ENCODE measurements at places on chromosomes 13 and 19.

GRCh38 chr13:41842036-41842620, 118.8 kb downstream of the VWA8 start:
- no peak for DNase-seq

GRCh38 chr19:46601318-46602224, at the start of gene CALM3:
Gene CALM3, plus strand, starts transcription at chr19:46601330. Its CDS starts 105 bp downstream, at chr19:46601435.
- no peak for DNase-seq

GRCh38 chr19:39078436-39079200, 5.5 kb upstream of the ACP7 start:
- no peak for DNase-seq

- no peak for DNase-seq
These were observed 67.6 kb downstream of the TEX29 start for GRCh38 chr13:111387945-111388600.

DNA sequence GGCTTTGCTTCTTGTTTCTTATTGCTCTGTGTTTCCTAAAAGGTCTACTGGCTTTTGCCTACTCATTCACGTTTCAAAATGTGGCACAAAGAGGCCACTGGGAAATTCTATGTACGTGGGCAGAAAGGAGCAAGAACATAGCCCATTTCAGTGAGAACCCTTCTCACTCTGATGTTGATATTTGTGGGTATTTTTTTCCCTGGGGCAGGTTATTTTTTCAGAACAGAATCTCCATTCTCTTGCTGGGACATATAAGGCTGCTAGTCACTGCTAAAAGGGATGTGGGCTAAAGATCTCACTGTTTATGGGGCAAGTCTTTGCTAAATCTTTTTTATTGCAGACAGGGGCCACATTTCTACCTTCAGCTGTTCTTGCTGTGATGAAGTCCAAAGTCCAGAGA, 27.1 kb downstream of the EDNRB start:
- no peak for DNase-seq

- DNase-seq = no peak
These were observed 268.8 kb downstream of the DLEU7 start for GRCh38 chr13:50574731-50575130.

DNA sequence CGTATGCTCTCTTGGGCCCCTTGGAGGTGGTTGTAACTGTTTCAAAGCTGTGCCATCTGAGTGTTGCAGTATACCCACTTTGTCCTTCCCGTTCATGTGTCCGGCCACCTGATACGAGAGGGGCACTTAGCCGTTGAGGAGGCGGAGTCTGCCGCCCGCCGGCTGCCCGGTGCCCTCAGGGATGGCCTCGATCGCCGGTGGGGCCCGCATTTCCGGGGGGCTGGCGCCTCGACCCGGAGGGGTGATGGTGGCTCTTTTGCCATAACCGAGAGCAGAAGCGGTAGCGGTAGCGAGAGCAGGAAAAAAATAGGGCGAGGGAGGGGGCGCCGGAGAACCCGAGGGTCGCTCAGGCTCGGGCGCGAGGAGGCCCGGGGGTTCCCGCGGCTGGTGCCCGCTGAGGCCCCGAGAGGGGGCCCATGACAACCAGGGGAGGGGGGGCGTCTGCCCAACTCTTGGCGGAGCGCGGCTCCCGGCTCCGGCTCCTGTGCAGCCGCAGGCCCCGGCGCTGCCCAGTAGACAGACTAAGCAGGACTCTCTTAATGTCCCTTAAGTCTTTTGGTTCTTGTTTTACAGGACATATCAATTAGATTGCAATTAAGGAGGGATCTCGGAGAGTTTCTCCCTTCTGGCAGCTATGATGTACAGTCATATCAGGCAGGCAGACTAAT, 342.7 kb upstream of the SGCG start:
- DNase-seq = no peak

GRCh38 chr13:77599351-77599750, 63.8 kb downstream of the SCEL start:
- DNase-seq = no peak

DNA sequence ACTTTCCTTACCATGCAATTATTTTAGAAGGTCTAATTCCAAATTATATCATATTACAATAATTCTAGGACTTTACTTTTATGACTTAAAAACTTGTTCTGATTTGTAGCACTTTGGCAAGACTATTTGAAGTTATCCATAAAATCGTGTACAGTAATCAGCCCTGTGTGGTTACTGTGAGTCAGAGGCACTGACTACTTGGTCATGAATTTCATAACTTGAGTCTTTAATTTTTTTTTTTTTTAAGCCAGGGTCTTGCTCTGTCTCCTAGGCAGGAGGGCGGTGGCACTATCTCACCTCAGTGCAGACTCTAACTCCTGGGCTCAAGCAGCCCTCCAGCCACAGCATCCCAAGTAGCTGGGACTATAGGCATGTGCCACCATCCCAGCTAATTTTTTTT, 1319.2 kb upstream of the SLC10A2 start:
- DNase-seq = no peak

DNA sequence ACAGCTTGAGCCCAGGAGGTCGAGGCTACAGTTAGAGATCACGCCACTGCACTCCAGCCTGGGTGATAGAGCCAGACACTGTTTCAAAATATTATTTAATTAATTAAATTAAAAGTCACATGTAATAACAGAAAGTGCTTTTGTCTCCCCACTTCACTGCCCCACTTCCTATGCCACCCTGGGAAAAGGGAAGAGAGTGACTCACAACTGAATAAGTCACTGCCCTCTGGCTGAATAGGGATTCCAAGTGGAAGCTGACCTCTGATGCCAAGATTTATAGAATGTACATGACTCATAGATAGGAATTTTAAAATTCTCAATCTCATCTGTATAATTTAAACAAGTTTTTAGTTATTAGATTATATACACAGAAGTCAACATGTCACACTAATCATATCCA, 22.2 kb upstream of the ERVV-1 start:
- DNase-seq = no peak

DNA sequence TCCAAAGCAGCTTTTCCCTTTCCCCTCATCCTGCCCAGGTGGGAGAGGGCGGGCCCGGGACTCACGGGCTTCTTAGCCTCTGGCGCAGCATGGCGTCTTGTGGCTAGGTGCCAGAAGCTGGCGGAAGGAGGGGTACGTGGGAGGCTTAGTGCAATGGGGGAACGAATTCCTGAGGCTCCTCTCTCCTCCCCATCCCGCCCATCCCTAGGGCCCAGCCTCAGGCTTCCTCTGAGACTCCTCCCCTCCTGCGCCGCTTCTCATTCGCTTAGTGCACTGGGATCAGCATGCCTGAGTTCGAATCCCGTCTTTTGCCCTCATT, 297.8 kb downstream of the ZNF536 start:
- DNase-seq = no peak

DNA sequence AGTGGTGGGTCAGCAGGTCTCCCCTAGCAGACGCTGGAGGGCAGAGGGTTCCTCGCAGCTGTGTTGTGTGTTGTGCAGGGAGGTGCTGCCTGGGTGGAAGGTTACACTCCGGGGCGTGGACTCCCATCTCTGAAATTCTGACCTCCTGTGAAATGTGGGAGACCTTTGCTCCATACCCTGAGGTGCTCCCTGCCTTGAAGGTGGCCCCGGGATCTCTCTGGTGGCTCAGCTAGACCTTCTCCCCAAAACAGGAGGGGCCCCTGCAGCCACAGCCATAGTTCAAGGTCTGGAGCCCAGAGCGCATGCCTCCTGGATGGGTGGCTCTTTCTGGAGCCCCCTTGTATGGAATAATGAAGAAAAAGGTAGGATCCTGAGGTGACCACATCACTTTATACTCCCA, 70.2 kb downstream of the SOX1 start:
- DNase-seq = no peak

DNA sequence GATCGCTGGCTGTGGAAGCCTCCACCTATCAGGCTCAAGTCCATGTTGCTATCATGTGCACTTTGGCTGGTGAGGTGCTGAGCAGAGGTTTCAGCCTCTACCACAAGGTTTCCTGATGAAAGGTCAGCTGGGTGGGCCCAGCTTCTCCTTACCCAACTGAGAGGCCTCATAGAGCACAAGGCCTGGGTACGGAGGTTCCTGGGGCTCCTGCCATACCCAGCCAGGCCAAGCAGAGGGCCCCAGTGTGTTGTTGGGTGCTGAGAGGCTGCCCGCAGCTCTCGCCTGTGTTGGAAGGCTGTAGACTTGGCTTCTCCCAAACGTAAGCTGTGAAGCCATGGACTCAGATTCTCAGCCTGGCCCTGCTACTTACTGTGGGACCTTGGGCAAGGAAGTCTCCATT, 28.2 kb downstream of the ACTN4 start:
- no peak for DNase-seq

DNA sequence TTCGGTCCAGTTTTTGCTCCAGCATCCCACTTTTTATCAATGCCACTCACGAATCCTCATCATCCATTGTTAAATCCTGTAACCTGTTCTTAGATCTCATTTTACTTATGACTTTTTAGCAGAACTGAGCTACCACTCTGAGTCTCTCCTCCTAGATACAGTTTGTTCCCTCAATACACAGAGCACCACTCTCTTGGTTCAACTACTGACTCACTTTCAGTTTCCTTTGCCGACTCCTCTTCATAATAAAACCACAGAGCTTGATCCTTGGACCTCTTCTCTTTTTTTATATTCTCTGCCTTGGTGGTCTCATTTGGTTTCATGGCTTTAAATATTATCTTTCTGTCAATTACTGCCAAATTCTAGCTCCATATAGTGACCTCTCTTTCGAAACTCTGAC, 150.3 kb downstream of the SLITRK5 start:
- DNase-seq = no peak

- DNase-seq = peak; percentile 45
These were observed 1209.7 kb upstream of the PCDH20 start for GRCh38 chr13:62625214-62625881.

- no peak for DNase-seq
These were observed 172.1 kb upstream of the RFC3 start for GRCh38 chr13:33645591-33646554.

GRCh38 chr13:99522298-99522697, 21.0 kb downstream of the TM9SF2 start:
- no peak for DNase-seq

- no peak for DNase-seq
These were observed 192.9 kb downstream of the PDS5B start for GRCh38 chr13:32779119-32779518.

DNA sequence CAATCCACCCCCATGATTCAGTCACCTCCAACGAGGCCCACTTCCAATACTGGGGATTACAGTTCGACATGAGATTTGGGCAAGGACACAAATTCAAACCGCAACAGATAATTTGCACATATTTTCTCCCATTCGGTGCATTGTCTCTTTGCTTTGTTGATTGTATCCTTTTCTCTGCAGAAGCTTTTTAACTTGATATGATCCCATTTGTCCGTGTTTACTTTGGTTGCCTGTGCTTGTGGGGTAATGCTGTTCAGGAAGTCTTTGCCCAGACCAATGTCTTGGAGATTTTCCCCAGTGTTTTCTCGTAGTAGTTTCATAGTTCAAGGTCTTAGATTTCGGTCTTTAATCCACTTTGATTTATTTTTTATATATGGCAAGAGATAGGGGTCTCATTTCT, 330.8 kb upstream of the SPRY2 start:
- DNase-seq = no peak

- no peak for DNase-seq
These were observed 1718.7 kb downstream of the EFNB2 start for GRCh38 chr13:104816726-104817125.

- no peak for DNase-seq
These were observed 272.0 kb downstream of the UQCRFS1 start for GRCh38 chr19:28940751-28941500.

GRCh38 chr19:44371815-44372480, 15.5 kb upstream of the ZNF112 start:
- DNase-seq = no peak

DNA sequence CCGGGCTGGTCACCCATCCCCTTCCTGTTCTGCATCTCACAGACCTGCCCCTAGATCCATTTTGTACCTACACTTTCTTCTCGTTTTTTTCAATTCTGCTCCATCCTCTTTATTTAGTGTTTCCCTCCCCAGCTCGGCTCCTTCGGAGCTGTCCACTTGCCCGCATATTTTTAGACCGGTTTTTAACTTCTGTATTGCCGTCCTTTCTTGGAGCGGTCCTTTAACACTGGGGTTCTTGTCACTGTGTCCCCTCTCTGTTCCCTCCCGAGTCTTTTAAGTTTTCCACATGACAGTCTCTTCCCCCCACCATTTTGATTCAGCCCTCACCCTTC, 1.7 kb downstream of the ARHGAP35 start:
- DNase-seq = no peak

- DNase-seq = peak; percentile 23
These were observed at the start of gene NCCRP1 for GRCh38 chr19:39196860-39197562. Gene NCCRP1, plus strand, starts transcription at chr19:39196964. Its CDS starts 19 bp downstream, at chr19:39196983.

DNA sequence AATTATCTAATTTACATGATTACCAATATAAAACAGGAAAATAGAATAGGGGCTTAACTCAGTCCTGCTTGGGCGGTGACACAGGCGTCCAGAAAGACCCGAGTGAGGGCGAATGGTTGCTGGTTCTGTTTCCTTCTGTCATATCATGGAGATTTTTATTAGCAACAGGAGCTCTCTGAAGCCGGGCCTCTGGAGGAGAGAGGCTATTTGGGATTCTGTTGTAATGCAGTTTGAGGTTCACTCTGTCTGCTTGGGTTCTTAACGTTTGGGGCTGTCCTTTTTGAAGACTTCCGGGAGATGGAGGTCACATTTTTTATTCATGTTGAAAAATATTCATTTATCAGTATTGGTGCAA, 115.7 kb upstream of the ZNF536 start:
- no peak for DNase-seq

DNA sequence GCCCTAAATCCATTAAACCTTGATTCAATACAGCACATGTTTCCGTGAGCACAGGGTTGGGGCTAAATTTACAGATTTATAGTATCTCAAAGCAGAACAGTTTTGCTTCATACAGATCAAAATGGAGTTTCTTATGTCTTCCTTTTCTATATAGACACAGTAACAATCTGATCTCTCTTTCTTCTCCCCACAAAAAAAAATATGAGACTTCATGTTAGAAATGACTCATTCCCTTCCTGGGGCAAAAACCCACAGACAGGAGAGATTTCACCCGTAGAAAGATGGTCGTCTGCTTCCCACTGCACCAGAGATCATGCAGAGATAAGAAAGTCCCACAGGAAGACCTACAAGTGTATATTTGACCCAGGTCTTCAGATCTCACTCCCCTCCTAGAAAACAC, 7.7 kb upstream of the ZNF611 start:
- DNase-seq = no peak

GRCh38 chr19:35033067-35034004, 3.1 kb downstream of the SCN1B start:
- no peak for DNase-seq

DNA sequence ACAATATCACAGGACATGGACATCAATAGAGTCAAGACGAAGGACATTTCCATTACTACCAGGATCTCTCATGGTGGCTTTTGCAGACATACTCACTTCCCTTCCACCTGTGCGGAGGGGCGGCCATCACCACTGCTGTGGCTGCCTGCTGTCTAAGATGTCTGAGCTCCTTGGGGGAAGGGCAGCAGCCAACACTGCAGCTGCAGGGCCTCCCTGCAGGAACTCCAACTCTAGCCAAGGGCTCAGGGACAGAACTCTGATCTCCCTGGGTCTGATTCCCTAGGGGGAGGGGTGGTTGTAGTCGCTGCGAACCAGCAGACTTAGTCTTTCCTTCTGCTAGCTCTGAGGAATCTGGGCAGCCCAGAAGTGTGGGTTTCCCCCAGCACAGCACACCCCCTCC, 78.9 kb upstream of the ANKRD10 start:
- DNase-seq = no peak

- DNase-seq = no peak
These were observed 112.7 kb downstream of the KDM4B start for GRCh38 chr19:5081443-5082161.

- no peak for DNase-seq
These were observed 429.8 kb upstream of the ARGLU1 start for GRCh38 chr13:106997696-106998095.

GRCh38 chr19:19033426-19034203, at the start of the genes ARMC6 and SUGP2:
Gene ARMC6, plus strand, starts transcription at chr19:19033603. Its CDS starts 607 bp downstream, at chr19:19034210.
Gene SUGP2, minus strand, starts transcription at chr19:19033517. Its CDS starts 2,446 bp downstream, at chr19:19031071.
- peak; percentile 94 for DNase-seq
